ENCODE measurements at places on chromosomes 3 and 15. TPM values are rescaled to one million over a fixed set of nuclear protein-coding genes. Genes with fewer than 3 reads are reported as not detected.

- DNase-seq, result no peak
These were observed 10.5 kb upstream of the ACSBG1 start for GRCh38 chr15:78244893-78245292.

Gene NOX5
- total RNA-seq, result not detected

DNA sequence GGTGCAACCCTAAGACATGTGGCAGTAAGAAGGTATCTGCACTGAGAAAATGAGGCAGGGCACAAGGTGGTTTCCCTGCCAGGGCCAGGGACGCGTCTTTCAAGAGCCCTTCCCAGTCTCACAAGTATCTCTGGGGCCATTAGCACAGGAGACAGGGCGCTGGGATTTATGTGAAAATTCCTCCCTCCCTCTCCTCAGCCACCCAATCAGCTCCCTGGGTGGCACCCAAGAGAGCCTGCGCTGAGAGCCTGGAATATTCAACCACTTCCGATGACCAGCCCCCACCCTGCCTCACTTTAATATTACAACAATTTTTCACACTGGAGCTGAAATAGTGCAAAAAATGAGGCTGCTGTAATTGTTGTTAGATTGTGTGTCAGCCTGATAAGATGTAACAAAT, 26.1 kb downstream of the SEC61A1 start:
- no peak for DNase-seq

- no peak for DNase-seq
These were observed 86.2 kb upstream of the OCA2 start for GRCh38 chr15:28185148-28185895.

DNA sequence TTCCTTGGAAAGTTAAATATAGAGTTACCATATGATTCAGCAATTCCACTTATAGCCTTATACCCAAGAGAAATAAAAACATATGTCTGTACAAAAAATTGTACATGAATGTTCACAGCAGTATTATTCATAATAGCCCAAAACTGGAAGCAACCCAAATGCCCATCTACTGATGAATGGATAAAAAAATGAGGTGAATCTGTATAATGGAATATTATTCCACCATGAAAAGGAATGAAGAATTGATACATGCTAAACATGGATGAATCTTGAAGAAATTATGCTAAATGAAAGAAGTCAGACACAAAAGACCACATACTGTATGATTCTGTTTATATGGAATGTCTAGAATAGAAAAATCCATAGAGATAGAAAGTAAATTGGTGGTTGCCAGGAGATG, 61.4 kb downstream of the TTC23 start:
- DNase-seq, result no peak

Gene RNU6-1
- not detected for total RNA-seq

DNA sequence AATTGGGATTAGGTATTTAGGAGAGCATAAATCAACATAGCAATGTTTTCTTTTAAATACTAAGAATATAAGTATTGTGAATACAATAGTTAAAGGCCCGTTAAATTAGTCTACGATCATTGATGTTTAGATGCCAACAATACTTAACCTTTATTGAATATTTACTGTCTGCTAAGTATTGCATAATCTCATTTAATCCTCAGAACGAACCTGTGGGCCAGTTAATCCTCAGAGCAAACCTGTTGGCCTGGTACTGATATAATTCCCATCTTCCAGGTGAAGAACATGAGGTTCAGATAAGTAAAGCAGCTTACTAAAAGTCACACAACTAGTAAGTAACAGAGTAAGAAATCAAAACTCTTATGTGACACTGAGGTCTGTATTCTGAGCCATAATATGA, 57.4 kb upstream of the ACKR4 start:
- no peak for DNase-seq

DNA sequence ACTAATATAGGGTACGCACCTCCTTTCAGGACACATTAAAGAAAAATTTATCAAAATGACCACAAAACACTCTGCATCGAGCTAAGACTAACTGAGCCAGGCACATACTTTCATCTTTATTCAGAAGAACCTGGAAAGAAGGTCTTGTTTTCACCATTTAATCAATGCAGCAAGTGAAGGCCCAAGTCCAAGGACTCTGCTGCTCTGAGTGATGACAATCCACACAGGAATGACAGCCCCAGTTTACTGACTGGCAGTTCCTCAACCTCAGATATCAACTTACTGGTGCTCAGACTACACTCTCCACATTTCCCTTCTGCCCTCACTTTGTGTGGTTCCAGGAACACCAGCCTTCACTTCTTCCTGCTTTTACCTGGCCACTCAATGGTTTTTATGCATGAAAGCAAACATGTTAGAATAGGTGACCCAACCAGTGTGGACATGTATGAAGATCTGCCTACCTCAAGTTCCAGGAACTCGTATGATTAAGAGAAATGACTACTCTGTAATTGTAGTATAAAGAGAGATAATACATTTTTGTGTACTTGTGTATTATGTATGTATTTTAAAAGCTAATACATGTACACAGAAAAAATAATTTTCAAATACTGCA, 29.1 kb upstream of the RASA2 start:
- no peak for DNase-seq

All from OCI-LY7 (cell line).